ENCODE measurements at places on chromosomes 3 and 15.

DNA sequence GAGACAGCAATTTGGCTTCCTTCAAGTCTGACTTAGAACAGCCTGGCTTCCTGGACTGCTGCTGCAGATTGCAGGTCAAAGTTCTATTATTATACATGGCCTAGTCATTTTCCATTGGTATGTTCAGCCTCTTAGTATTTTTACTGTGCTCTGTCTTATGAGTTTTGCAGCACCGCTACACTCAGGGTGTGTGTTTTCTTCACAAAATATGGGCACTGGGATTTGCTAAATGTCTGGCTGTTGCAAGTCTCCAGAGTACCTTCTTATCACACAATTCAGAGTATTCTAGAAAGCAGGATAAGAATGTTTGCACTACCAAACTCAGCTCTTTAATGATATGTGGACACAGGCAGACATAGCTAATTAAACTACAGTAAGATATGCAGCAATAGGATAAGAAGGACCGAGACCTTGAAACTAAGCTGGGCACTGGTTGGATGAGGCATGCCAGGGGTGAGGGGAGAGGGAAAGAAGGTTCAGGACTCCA is 203.0 kb upstream of the PDZRN3 start:
- DNase-seq = no peak

DNA sequence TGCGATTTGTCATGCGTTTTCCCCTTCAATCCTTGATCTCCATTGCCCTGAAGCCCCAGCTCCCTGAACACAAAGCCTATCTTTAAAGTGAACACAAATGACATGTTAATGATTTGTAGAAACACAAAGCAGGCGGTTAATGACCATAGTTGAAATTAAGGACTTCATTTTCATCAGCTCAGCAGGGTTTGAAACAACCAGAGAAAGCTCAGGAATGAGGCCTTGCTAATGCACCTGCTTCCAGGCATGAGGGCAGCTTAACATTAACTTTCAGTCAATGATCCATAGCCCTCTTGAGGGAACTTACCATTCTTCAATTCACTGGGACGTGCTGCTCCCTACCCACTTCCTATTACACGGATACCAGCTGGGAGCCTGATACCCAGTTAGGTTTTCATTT is 427.2 kb upstream of the CBLB start:
- no peak for DNase-seq

GRCh38 chr3:196208942-196209695 is 2.1 kb downstream of the ZDHHC19 start:
- DNase-seq = no peak

DNA sequence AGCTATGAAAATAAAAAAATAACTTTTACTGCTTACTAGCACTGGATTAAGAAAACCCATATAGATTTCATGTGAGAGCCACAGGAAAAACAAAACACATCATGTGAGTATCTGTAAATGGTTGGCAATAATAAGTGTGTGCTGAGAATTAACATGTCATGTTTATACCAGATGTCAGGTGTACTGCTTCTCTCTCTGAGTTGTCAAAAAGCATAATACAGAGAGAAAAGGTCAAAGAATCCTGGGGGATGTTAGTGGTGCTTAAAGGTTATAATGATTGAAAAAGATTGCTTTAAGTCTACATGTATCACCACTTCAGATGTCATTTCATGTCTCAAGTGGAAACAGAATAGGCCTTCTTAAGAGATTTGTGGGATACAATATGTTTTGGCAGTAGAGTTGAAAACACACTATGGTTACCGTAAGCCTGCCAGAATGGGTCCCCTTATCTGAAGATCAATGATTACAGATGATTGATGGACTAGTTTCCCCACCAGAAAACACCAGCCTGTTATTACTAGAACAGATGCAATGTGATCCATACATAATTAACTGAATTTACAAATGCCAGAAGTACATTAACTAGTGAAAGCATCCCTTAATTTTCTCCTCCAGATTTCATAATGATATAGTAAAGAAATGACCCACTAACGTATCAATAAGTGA is 204.1 kb downstream of the CNTN3 start:
- DNase-seq = no peak

DNA sequence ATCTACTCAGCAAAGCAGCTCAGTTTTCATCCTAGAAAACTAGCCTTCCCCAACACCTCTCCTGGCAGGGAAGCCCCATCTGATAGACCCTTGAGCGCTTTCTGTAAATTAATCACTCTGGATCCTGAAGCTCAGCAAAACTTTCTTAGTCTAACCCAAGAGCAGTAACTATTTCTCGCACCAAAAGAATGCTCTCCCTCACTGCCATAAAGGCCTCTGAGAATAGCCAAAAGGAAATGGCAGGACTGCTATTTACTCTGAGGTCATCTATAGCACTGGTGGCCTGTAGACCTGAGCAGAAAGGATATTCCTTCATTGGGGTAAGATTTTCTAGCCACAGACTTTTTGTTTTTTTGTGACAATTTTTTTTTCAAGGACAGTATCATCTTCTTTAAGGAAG is 345.8 kb upstream of the ADAMTS9 start:
- no peak for DNase-seq

GRCh38 chr15:60371175-60372051 is 26.4 kb downstream of the ANXA2 start:
- DNase-seq = peak; percentile 34

DNA sequence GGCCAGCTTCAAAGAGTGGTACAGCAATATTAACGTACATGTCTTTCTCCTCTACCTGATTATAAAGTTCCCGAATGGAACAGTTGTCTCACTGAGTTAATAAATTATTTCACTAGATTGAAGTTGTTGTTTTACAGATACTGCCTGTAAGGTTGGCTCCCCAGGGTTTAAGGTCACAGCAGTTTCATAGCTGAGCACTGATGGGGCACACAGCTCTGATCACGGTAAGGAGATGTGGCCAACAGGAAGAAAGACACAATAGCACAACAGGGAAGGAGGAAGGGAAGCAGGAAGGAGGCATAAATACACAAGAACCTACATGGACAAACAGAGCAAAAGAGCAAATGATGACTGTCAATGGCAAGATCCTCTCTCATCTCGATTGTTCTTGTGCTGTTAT is 215.6 kb downstream of the WNT5A start:
- DNase-seq = no peak

- no peak for DNase-seq
These were observed 14.4 kb upstream of the TKT start for GRCh38 chr3:53269888-53270880.

DNA sequence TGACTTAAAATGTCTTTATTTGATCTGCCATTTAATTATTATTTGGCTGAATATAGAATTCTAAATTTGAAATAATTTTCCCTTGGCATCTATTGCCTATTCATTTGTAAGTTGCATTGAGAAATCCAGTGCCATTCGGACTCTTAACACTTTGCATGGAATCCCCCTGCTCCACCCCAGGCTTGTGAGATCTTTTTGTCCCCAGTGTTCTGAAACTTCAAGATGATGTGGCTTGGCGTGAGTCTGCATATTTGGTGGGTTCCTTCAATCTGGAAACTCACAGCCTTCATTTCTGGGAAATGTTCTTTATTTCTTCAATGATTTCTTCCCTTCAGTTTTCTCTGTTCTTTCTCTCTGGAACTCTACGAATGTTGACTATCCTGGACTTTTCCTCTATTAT is 83.8 kb upstream of the BLM start:
- DNase-seq = no peak

DNA sequence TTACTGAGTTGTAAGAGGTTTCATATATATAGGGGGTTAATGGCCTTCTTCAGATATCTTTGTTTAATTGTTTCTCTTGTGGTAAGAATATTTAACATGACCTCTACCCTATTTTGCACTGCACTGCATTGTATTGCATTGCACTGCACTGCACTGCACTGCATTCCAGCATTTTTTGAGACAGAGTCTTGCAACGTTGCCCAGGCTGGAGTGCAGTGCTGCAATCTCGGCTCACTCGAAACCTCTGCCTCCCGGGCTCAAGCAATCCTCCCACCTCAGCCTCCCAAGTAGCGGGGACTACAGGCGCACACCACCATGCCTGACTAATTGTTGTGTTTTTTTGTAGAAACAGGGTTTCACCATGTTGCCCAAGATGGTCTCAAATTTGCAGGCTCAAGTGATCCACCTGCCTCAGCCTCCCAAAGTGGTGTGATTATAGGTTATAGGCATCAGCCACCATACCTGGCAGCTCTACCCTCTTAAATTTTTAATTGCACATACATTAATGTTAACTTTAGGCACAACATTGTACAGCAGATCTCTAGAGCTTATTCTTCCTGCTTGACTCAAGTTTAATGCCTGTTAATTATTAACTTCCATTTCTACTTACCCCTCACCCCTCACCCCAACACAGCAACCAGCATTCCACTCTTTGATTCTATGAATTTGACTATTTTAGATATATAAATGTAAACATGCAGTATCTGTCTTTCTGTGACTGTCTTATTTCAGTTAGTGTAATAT is 38.4 kb downstream of the NEDD4 start:
- no peak for DNase-seq

GRCh38 chr3:152241142-152242017 is 27.3 kb upstream of the MBNL1 start:
- no peak for DNase-seq

DNA sequence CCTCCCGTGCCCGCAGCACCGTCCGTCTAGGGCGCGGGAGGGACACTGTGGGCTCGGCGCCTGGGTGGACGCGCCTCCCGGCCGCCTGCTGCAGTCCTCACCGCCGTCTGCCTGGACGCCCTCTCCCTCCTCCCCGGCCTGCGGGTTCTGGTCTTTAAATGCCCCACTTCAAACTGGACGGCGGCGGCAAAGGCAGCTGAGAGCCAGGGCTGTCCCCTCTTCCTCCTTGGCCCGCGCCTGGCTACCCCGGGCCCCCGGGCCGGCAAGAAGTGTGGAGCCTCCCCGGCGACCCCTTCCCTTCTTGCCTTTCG is 426 bp downstream of the CBLB start:
- no peak for DNase-seq

GRCh38 chr3:34957677-34958076 is 681.6 kb upstream of the ARPP21 start:
- DNase-seq = no peak

DNA sequence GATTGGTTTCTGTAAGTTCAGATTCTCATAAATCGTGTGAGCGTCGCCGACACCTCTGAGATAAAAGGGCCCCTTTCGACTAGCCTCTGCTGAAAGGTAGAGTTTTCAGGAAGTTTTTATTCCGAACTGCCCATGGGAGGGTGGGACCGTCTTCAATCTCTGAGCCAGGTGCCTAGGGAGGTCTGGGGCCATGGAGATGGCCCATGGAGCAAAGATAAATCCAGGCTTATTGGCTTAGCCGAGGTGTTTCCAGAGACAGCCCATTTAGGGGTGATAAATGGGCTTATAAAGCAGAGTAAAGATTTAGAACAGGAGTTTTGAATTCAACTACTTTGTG is 442 bp downstream of the QTRT2 start:
- no peak for DNase-seq

GRCh38 chr15:77989296-77990143 is 88.0 kb downstream of the TBC1D2B start:
- no peak for DNase-seq

- no peak for DNase-seq
These were observed 44.8 kb downstream of the ABTB1 start for GRCh38 chr3:127717357-127718244.

GRCh38 chr3:172448661-172449465 is 607 bp upstream of the GHSR start:
- DNase-seq = peak; percentile 20

GRCh38 chr15:87792250-87793040 is 464.1 kb downstream of the NTRK3 start:
- DNase-seq = no peak

GRCh38 chr3:18443665-18444594 is 18.8 kb upstream of the SATB1 start:
- peak; percentile 73 for DNase-seq

GRCh38 chr3:62636235-62636826 is 238.9 kb downstream of the CADPS start:
- no peak for DNase-seq

- DNase-seq = no peak
These were observed 488 bp upstream of the IL17RD start for GRCh38 chr3:57165641-57166040.

DNA sequence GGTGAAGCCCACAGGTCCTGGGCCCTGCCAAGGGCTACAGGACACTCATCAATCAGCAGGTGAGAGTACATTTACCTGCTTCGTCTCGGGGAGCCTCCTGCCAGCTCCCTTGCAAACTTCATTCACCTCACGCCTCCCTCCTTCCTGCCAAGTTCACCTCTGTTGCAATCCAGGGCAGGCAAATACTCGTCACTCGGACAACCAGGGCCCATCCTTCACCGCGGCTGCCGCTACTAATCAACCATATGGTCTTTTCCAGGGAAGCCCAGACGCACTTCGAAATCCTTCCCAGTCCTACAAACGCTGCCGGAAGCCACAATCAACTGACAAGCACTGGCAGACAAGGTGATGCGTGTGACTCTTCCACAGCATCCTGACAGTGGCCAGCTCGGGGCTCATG is 200.7 kb upstream of the NSMCE3 start:
- DNase-seq = no peak

DNA sequence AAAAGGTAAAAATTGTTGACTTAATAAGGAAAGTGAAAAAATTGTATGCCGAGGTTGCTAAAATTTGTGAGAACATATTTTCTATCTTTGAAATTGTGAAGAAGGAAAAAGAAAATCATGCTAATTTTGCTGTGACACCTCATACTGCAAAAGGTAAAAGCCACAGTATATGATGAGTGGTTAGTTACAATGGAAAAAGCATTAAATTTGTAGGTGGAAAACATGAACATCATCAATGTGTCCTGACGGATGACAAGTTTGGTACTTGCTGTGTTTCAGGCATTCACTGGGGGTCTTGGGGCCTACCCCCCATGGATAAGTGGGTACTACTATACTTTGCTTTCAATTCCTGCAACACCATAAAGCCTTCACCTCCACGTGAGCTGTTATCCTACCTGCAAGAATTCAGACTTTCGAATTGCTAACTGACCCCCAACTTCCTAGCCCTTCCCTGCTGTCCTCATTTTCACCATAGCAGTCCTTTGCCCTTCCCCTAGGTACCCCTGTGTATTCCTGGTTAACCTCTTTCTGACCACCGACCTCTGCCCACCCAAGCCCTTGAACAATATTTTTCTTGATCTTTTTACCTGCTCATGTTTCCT is 62.4 kb downstream of the RAB7A start:
- DNase-seq = no peak

DNA sequence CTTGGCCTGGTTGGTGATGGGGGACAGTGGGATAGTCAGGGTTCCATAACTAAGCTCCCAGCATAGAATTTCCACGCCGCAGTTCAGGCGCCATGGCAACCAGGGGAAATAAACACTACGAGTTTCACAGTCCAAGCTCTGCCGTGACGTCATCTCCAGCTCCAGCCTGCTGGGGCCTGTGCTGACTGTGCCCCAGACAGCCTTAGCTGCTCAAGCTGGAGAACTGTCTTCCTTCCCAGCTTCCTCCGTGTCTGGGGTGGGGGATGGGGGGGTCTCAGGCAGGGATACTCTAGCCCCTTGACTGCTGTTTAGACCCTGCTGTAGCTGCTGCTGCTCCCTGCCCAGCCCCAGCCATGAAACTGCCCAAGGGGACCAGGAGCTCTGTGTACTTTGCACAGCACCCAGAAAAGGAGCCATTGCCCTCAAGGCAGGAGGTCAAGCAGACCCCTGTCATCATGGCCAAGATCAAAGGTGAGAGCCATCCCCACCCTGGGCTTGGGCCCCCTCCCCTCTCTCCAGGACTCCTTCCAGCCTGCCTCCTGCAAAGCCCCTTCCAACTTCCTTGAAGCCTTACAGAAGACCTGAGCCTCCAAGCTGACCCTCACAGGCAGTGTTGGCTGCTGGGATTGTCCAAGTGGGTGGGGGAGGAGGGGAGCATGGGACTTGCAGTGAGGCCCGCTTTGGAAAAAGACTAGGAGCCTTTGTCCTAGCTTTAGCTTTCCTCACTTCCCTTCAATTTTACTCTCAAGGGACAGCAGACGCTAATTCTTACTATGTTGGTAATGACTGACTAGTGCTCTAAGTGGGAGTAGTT is 11.4 kb upstream of the CSPG4 start:
- DNase-seq = peak; percentile 59

Measured in activated T-cell treated with anti-CD3 and anti-CD28 coated beads, Interleukin-2, amount 50 U/mL, for 48 hours (primary cell).